ENCODE measurements at places on chromosomes 1 and 21. TPM values are rescaled to one million over a fixed set of nuclear protein-coding genes. Genes with fewer than 3 reads are reported as not detected.

- DNase-seq, result no peak
Measured at GRCh38 chr21:41703857-41704501, 62.9 kb downstream of the RIPK4 start.

NID1 gene
- 239 TPM for polyA plus RNA-seq

DNA sequence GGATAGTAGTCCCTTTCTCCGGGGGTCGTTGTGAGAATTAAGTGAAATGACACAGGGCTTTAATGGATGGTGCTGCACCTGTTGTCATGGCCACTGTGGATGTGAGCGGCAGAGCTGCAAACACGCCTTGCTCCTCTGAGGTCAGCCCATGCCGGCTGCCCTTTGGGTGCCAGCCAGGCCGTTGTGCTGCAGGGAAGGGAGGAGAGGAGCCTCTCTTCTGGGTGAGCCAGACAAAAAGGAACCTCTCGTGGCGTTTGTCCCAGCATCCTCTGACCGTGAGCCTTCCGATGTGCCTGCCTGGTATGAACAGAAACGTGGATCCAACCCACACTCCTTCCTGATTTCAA, 383.0 kb upstream of the VAMP3 start:
- DNase-seq, result no peak

- no peak for DNase-seq
Measured at GRCh38 chr1:49181033-49181432, 404.3 kb upstream of the BEND5 start.

SLC44A3 gene
- polyA plus RNA-seq, result 4.6 TPM

- DNase-seq, result no peak
Measured at GRCh38 chr1:62716397-62716796, 28.2 kb upstream of the DOCK7 start.

DNA sequence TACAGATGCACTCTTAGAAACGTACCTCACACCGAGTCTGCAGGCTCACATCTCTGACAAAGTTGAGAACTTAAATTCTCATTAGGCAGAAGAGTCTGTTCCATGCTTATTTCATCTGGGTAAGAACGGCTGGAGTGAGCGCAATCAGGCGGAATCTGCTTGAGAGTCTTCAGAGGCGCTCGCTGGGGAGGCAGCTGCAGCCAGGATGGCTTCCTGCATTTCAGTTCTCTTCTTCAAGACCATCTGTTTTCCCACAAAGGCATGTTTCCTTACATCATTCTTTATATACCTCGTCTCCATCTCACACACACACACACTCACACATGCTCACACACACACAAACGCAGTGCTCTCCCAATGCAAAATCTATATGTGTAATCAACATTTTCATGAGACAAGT, 497.1 kb downstream of the AJAP1 start:
- peak; percentile 3 for DNase-seq

GRCh38 chr21:38679534-38679933, 126.2 kb upstream of the ETS2 start:
- DNase-seq, result no peak

CD101 gene
- polyA plus RNA-seq, result 7.9 TPM

GRCh38 chr21:15421947-15422346, 307.8 kb upstream of the USP25 start:
- no peak for DNase-seq

LORICRIN gene
- polyA plus RNA-seq, result not detected

ORC1 gene
- polyA plus RNA-seq, result 2.6 TPM

- DNase-seq, result no peak
Measured at GRCh38 chr1:26761217-26761616, 26.5 kb upstream of the PIGV start.

DNA sequence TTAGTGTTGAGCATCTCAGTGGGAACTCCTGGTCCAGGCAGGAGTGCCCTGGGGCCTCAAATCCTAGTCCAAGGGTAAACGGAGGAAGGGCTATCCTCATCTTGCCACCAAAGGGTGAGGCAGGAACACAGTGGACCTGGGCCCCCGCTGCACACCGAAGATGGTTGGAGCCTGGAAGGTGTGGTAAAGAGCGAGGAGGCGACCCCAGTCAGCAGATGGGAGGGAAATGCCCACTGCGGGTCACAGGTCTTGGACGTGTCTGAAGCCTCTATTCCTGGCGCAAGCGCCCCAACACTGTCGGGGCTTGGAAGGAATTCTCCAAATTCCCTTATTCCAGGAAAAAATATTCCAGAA, 38.5 kb upstream of the SYNC start:
- no peak for DNase-seq

DNA sequence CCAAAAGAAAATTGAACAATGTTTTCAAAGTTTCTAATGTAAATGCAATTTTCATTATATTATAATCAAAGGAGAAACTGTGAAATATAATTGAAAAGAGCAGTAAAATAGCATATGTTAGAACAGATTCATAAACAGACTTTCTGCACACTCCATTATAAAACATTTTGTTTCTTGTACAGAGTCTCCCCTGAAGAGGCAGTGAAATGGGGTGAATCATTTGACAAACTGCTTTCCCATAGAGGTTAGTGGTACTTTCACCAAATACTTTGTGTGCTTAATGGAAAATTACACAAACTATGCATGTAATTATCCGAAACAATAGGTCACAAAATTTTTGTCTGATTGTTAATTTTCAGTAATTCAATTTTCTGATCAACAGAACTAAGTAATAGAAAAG, 1.9 kb downstream of the RGS18 start:
- no peak for DNase-seq

NES gene
- polyA plus RNA-seq, result 1,095 TPM

WNT4 gene
- 10.3 TPM for polyA plus RNA-seq

- no peak for DNase-seq
Measured at GRCh38 chr1:17914987-17915386, 159.9 kb downstream of the ACTL8 start.

RNU1-1 gene
- polyA plus RNA-seq, result not detected

DNA sequence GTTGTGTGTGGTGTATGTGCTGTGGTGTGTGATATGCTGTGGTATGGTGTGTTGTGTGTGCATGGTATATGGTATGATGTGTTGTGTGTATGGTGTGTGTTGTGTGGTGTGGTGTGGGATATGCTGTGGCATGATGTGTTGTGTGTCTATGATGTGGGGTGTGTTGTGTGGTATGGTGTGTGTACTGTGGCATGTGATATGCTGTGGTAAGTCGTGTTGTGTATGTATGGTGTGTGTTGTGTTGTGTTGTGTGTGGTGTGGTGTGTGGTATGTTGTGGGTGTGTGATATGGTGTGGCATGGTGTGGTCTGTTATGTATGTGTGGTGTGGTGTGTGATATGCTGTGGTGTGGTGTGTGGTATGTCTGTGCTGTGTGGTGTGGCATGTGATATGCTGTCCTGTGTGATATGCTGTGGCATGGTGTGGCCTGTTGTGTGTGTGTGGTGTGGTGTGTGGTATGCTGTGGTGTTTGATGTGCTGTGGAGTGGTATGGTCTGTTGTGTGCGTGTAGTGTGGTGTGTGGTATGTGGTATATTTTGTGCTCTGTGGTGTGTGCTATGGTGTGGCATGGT, 318.0 kb downstream of the PTPRU start:
- no peak for DNase-seq

CAMSAP2 gene
- polyA plus RNA-seq, result 16.4 TPM

C8B gene
- not detected for polyA plus RNA-seq

GBP4 gene
- polyA plus RNA-seq, result 4.4 TPM

LCE3E gene
- polyA plus RNA-seq, result not detected

DNA sequence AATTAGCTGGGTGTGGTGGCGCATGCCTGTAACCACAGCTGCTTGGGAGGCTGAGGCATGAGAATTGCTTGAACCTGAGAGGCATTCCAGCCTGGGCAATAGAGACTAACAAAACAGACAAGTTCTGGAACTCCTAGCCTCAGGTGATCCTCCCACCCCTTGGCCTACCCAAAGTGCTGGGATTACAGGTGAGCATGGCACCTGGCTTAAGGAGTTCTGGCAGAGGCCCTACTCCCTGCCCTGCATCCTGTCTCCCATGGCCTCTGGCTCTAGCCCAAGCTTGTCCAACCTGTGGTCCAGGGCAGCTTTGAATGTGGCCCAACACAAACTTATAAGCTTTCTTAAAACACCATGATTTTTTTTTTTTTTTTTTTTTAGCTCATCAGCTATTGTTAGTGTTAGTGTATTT, 20.4 kb downstream of the TOMM20 start:
- no peak for DNase-seq

- DNase-seq, result no peak
Measured at GRCh38 chr1:39872698-39873097, 10.6 kb downstream of the TRIT1 start.

SIPA1L2 gene
- polyA plus RNA-seq, result 40.1 TPM

SEC16B gene
- polyA plus RNA-seq, result 7.0 TPM

DNA sequence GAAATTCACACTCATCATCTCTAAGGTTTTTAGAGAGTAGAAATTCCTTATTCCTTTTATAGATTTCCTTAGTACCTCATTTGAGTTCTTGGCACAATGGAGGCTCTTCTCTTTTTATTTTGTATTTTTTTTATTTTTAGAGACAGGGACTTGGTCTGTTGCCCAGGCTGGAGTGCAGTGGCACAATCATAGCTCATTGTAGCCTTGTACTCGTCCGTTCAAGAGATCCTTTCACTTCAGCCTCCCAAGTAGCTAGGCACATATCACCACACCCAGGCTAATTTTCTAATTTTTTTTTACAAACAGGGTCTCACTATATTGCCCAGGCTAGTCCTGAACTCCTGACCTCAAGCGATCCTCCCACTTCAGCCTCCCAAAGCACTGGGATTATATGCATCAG, 29.6 kb downstream of the RGL1 start:
- DNase-seq, result no peak

GRCh38 chr1:176643536-176643935, 180.6 kb downstream of the PAPPA2 start:
- DNase-seq, result no peak

TMEM269 gene
- polyA plus RNA-seq, result 0.79 TPM

MX2 gene
- 2.5 TPM for polyA plus RNA-seq

GRCh38 chr1:30061292-30062220, 661.8 kb downstream of the MATN1 start:
- DNase-seq, result no peak

Data from hindlimb muscle (tissue), 1 donor.